ENCODE measurements at places on chromosomes 12 and 14. TPM values are rescaled to one million over a fixed set of nuclear protein-coding genes. Genes with fewer than 3 reads are reported as not detected.

The NXPH4 gene
- total RNA-seq: 1.2 TPM

The PTCSC3 gene
- not detected for total RNA-seq

The EML5 gene
- 0.39 TPM for total RNA-seq

The CCDC63 gene
- 0.04 TPM for total RNA-seq

The NKX2-8 gene
- not detected for total RNA-seq

The CLEC2B gene
- 1.4 TPM for total RNA-seq

The GSC gene
- total RNA-seq: not detected

The TESPA1 gene
- not detected for total RNA-seq

The SLC10A1 gene
- not detected for total RNA-seq

The PARP11 gene
- 5.7 TPM for total RNA-seq

The TEX52 gene
- not detected for total RNA-seq

The NANOG gene
- total RNA-seq: not detected

The TAS2R43 gene
- 0.21 TPM for total RNA-seq

The LRRIQ1 gene
- 1.0 TPM for total RNA-seq

The OLR1 gene
- total RNA-seq: not detected

The RPL10L gene
- not detected for total RNA-seq

The STAB2 gene
- not detected for total RNA-seq

The COX6A1 gene
- total RNA-seq: 593 TPM

The CLEC4C gene
- total RNA-seq: not detected

The ENDOU gene
- total RNA-seq: 0.34 TPM

The RNASE3 gene
- not detected for total RNA-seq

The TSPAN19 gene
- total RNA-seq: not detected
